RPMI7951 (cell line): ENCODE measurements at places on chromosomes 4 and X. TPM values are rescaled to one million over a fixed set of nuclear protein-coding genes. Genes with fewer than 3 reads are reported as not detected.
A peak's percentile ranks its signal among the peaks of the same experiment; 100 is the strongest.

Gene NWD2
- not detected in 2 replicates for total RNA-seq

DNA sequence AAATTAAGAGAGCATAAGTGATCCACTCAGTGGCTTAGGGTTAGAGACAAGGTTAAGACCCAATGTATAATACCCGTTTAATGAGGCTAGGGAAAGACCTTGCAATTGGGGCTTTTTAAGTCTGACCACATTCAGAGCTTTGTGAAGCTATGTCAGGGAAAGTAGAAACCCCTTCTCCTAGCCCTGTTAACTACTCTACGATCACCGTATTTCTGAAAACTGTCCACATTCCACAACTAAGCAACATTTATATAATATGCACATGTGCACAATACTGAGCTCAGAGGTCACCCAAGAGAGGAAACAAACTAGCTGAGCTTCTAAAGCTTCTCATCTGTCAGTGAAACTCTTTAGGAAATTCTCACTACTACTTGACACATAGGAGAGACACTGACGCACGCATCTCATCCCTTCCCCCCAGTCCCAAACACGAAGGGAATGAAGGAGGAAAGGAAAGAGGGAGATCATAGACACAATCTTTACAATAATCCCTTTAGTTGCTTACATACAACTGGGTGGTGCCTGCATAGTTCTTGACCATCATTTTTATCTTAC is 56.2 kb downstream of the METTL14 start:
- no peak for DNase-seq

DNA sequence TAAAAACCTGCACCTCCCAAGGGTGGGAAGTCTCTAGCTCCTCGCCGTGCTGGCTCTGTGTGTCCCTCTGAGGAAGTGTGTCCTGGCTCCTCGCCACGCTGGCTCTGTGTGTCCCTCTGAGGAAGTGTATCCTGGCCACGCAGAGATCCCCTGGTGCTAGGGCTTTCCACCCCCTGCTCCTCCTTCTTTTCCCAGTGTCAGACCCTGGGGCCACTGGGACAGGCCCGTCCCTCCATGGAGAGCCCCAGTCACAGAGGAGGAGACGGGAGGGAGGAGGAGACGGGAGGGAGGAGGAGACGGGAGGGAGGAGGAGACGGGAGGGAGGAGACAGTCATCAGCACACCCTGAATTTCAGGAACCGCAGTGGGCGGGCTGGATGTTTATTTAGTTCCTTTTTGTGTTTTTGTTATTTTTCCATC is 53.8 kb upstream of the HGFAC start:
- DNase-seq, result peak; percentile 86

- DNase-seq, result peak; percentile 86
These were observed 486.4 kb upstream of the FAT1 start for GRCh38 chr4:187209921-187210613.

DNA sequence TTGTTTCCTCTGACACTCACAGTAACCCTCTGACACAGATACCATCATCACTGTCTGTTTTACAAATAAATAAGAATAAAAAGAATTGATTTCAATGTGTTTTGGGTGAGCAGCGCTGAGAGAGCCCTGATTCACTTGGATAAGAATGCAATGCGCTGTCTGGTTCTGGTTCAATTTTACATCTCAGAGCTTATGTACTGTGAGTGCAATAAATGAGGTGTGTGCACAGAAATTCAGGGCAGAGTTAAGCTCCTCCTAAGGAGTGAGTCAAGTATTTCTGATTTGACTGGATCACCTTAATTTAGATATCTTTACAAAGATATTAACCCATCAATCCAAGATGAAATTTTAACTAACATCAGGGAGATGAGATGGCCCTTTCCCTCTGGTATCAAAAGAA is 11.2 kb downstream of the FAM9C start:
- DNase-seq, result no peak

DNA sequence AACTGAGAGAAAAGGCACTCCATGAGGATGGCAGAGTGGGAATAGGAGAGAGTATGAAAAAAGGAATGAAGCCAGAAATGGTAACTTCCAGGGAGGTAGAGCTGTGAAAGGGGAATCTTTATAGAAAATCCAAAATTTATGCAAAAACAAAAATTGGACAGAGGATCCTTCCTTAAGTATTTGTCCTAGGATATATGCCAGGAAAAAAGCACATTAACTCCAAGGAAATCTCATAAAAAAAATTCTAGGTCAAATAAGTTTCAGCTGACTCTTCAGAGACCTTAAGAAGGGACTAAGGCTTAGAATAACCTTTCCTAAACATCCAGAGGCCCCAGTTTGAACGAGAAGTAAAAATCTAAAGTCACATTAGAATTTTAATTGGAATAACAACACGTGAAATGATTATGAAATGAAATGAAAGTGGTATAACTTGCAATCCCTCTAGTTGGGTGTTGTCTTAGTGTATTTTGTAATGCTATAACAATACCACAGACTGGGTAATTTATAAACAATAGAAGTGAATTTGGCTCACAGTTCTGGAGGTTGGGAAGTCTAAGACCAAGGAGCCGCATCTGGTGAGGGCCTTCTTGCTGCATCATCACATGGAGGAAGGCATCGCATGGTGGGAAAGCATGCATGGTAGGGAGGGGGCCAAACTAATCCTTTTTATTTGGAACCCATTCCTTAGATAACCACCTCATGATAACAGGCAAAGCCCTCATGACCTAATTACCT is 145.4 kb upstream of the RXFP1 start:
- no peak for DNase-seq

- peak; percentile 75 for DNase-seq
These were observed 151.3 kb downstream of the DCLK2 start for GRCh38 chr4:150229520-150229919.

DNA sequence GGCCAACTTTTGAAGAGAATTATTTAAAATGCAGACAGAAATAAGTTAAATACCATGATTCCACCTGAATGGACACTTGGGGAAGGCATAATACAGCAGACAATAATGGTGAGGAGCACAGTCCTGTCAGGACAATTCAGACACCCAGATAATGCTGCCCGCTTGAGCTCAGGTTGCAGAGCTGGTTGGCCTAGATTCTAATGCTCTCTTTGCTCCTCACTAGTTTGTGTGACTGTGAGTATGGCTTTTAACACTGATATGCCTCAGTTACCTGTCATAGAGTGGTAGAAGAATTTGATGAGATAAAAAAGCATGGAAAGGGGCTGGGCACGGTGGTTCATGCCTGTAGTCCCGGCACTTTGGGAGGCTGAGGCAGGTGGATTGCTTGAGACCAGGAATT is 62.1 kb downstream of the SH3KBP1 start:
- no peak for DNase-seq

- no peak for DNase-seq
These were observed 20.4 kb downstream of the TMLHE start for GRCh38 chrX:155592331-155592730.

GRCh38 chr4:72319601-72320021 is 249.4 kb downstream of the ADAMTS3 start:
- DNase-seq, result peak; percentile 72

DNA sequence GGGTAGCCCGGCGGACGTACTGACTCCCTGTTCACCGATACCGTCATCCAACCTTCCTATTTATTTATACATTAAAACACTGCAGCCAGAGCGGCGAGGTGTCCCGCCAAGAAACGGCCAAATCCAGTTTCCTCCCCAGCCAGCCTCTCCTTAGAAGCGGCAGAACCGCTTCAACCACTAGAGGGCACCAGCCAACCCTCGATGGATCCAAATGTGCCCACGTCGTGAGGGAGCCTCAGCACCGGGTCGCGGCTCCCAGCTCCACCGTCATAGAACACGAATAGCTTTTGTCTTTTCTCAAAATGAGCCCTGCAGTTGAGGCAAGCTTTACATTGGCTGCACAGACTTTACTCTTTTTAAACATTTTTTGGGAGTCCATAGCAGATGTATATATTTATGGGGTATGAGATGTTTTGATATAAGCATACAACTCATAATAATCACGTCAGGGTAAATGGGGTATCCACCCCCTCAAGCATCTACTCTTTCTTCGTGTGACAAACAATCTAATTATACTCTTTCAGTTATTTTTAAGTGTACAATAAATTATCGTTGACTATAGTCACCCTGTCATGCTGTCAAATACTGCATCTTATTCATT is 13.0 kb upstream of the HELT start:
- peak; percentile 71 for DNase-seq
